ENCODE measurements at places on chromosomes 4 and X.

GRCh38 chr4:78799551-78800495 is 23.7 kb downstream of the BMP2K start:
- no peak for DNase-seq

DNA sequence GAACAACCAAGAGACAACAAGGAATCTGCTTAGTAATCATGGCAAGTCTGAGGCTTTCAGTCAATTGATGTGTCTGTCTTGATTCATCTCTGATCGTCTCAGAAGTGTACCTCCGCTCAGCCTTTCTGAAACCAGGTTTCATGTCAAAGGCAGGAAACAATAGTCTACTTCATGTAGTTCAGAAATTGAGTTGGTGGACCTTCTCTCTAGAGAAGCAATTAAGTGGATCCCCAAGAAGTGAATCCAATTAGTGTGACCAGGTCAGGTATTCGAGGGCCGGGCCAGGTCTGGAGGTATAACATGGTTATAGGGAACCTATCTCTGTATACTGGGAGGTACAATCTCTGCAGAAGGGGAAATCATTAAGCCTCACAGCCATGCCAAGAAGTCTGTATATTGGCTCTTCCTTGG is 32.0 kb downstream of the DAPP1 start:
- DNase-seq, result no peak

DNA sequence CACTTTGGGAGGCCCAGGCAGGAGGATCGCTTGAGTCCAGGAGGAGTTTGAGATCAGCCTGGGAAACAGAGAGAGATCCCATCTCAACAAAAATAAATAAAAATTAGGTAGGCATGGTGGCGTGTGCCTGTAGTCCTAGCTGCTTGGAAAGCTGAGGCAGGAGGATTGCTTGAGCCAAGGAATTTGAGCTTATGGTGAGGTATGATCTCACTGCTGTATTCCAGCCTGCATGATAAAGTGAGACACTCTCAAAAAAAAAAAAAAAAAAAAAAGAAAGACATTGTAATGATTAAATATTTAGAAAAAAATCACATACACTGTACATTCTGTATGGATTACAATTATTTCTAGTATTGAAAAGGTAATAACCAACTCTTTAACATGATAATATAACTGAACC is 87.1 kb downstream of the SLIT2 start:
- no peak for DNase-seq

- no peak for DNase-seq
These were observed 82.8 kb upstream of the VEGFC start for GRCh38 chr4:176875446-176875930.

DNA sequence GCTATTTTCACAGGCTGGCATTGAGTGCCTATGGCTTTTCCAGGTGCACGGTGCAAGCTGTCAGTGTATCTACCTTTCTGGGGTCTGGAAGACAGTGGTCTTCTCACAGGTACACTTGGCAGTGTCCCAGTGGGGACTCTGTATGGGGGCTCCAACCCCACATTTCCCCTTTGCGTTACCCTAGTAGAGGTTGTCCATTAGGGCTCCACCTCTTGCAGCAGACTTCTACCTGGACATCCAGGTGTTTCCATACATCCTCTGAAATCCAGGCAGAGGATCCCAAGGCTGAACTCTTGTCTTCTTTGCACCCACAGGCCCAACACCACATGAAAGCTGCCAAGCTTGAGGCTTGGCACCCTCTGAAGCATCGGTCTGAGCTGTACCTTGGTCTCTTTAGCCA is 735.7 kb upstream of the INTU start:
- DNase-seq, result no peak

GRCh38 chr4:26727844-26728243 is 132.8 kb upstream of the STIM2 start:
- no peak for DNase-seq

GRCh38 chr4:104964410-104965175 is 182.1 kb upstream of the TET2 start:
- DNase-seq, result no peak

- DNase-seq, result no peak
These were observed 302.9 kb upstream of the FTHL17 start for GRCh38 chrX:31374786-31375185.

- DNase-seq, result no peak
These were observed 142.4 kb downstream of the ANXA5 start for GRCh38 chr4:121554382-121554781.

GRCh38 chr4:68536375-68536774 is 39.7 kb downstream of the UGT2B17 start:
- DNase-seq, result no peak

DNA sequence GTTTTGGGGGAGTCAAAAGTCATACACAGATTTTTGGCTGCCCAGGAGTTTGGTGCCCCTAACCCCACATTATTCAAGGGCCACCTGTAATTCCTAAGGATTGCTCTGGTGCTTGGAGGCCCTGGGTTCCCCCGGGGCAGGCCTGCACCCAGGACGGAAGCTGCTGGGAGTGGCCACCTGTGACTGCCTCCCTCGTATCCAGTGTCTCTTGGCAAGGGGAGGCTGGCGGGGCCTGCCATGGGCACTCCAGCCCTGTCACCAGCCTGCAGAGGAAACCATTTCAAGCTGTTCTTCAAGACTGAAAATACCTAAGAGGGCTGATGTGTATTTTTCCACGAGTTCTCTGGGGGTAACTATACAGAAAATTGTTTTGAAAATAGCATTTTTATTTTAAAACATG is 24.5 kb upstream of the GPR78 start:
- no peak for DNase-seq

- no peak for DNase-seq
These were observed 15.3 kb downstream of the SLC6A8 start for GRCh38 chrX:153703036-153703370.

DNA sequence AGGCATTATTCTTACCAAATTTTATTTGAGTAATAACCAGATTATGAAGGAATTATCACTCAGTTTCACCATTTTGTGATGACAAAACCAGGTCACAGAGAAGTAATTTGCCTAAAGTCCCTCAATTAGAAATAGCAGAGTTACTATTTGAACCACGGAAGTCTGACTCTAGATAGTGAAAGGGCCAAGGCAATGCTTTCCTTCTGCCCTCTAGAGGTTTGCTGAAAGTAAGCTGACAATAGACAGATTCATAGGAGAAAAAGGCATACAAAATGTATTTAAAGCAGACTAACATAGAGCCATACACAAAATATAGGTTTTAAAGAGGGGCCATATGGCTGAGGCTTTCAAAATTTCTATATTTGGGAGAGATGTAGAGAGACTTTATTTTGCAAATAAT is 43.1 kb downstream of the CXXC4 start:
- no peak for DNase-seq

- DNase-seq, result no peak
These were observed 494.5 kb downstream of the BCOR start for GRCh38 chrX:39603230-39603629.

DNA sequence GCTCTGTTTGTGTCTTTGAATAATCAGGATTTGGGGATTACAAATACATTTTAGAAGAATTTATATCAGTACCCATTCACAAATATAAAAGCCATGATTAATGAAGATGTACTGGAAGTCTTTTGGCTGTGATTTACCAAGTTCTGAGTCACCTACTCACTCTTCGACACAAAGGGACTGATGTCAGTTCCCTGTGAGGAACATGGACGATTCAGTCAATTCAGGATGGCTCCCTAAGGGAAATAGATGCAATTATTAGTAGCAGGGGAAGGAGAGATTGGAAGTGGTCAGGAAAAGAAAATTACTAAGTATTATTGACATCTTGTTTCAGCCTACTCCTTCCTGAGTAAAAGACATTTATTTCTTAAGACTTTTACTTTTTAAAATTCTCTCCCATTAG is 550.7 kb upstream of the SLIT2 start:
- DNase-seq, result peak; percentile 14

DNA sequence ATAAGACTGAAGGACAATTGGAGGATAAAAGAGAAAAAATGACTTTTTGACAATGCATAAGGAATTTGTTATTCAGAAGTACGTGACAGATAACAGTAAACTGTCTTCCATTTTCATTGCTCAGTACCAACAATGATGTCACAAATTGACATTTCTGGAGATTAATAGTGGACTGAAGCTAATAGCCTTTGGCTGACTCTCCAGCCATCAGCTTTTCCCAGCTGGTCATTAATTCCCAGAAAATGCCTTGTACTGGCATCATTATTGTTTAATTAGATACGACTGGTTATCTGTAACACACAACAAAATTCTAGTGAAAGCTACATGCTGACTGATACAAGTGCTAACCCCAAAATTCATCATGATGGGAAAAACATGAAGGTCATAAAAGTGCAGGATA is 147.9 kb upstream of the FGF13 start:
- no peak for DNase-seq
